DMS79 (cell line): ENCODE measurements at places on chromosomes 4 and X.

GRCh38 chr4:128940971-128941370, 131.5 kb downstream of the JADE1 start:
- DNase-seq: no peak

GRCh38 chr4:182778222-182778982, 138.8 kb downstream of the DCTD start:
- no peak for DNase-seq

DNA sequence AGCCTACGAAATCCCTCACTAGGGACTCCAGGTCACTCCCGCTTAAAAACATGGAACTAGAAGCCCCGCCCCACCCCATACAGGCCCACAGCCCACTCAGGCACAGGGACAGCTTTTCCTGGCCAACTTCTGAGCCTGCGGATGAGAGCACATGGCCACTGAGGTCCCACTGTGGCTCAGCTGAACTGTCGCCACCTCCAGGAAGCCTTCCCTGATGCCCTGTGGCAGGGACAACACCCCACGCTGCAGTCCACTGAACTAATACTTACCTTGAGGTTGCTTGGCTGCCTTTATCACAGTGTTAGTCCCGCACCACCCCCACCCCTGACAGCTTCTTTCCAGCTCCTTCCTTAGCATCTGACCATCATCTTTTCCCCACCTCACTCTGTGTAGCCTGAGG, 39.3 kb upstream of the MAN2B2 start:
- DNase-seq: no peak

DNA sequence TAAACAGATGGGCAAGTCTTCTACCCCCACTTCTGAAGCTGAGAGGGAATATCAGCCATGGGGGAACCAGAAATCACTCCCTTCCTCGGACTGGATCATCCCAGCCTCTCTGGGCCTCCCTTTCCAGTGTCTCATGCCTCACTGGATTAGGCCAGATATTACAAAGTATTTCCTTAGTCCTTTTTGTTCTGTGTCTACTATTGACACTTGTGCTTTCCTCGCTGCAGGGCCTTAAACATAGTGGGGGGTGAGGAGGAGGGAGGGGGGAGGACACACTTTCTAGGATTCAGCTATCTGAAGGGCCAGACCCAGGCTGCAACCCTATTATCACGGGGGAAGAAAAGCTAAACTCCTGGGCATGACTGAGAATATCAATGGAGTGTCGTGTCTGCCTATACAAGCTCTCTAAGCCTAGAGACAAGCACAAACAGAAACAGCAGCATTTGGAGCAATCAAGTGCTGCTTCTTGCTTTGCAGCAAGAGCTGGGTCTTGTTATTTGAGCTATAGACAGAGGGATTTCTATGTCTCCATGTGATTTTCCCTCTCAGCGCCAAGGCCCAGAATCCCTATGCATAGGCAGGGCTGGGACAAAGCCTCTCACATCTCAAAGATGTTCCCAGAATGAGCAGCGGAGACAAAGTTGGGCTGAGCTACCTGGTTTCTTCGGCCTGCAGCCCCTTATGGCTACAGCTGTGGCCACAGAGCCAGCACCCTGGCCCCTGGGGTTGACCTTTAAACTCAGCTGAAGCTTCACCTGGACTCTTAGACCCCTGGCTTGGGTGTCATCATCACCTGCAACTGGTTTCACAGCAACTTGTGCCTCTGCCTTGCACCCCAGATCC, 20.2 kb downstream of the PJA1 start:
- DNase-seq: no peak

DNA sequence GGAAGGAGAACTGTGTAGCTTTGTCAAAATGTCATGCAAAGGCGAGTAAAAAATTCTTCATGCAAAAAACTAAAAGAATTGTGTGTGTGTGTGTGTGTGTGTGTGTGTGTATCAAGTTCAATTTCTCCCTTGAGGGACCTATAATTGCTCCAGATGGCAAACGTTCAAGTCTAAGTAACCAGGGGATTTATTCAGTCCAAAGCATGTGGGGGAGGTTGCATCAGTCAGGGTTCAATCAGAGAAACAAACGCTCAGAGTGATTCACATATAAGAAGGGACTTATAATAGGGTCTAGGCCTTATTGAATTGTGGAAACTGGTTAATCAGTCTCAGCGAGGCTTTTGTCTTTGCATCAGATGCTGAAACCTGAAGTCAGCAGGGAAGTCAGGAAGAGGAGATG, 5.0 kb downstream of the DCAF8L1 start:
- no peak for DNase-seq

- DNase-seq: no peak
These were observed 733.4 kb upstream of the INTU start for GRCh38 chr4:126899331-126899801.

GRCh38 chr4:78288327-78288726, 231.2 kb downstream of the FRAS1 start:
- no peak for DNase-seq

- no peak for DNase-seq
These were observed 2032.8 kb downstream of the PCDH7 start for GRCh38 chr4:32752962-32753361.

DNA sequence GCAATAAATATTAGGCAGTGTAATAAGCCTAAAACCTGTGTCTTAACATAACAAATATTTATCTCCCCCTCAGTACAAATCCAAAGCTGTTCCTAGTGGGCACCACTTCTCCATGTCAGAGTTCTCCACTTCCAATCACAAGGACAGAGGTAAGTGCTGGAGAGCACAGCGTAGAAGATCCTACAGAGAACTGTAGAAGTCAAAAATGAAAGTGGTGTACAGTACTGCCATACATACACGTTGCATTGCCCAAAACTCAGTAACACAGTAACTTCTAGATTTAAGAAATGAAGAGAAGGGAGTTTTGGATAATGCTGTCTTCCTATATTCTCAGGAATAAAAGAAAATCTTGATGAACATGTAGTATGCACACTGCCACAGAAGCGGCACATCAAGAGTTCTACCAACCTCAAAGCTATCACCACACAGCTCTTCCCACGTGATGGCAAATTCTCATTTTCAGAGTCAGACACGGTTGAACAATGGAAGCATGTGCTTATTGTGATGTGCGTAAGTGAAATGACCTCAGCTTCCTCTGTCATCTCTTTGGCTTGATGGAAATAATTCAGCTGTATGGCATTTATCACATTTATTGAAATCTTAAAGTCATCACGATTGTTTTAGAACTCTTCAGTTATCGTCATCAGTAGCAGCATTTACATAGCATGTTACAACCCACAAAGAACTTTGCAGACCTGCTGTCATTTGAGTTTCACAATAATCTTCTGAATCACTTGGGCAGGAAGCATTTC, 27.1 kb upstream of the SPANXN4 start:
- DNase-seq: no peak

GRCh38 chr4:171334549-171334948, 478.7 kb upstream of the GALNTL6 start:
- DNase-seq: no peak

DNA sequence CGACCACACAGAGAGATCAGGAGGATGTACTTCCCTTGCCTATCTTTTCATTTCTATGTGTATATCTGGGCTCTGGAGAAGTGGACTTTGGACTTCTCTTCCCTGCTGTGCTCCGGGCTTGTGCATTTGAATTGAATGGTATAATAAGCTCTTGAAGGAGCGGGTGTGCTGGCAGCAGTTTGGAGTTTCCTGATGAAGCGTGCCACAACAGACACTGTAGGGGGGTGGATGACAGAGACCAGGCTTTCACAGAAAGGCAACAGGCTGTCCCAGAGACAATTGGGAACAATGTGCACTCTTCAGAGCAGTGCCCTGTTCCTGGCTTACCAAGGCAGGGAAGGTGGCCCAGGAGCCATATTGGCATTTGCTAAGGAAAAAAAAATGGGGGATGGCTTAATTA, 170.1 kb downstream of the FRMPD4 start:
- DNase-seq: no peak

- DNase-seq: no peak
These were observed 19.5 kb upstream of the PGRMC2 start for GRCh38 chr4:128307123-128307571.

GRCh38 chr4:92646826-92647225, 343.1 kb downstream of the GRID2 start:
- DNase-seq: no peak
